ENCODE measurements at places on chromosomes 1 and 21.

DNA sequence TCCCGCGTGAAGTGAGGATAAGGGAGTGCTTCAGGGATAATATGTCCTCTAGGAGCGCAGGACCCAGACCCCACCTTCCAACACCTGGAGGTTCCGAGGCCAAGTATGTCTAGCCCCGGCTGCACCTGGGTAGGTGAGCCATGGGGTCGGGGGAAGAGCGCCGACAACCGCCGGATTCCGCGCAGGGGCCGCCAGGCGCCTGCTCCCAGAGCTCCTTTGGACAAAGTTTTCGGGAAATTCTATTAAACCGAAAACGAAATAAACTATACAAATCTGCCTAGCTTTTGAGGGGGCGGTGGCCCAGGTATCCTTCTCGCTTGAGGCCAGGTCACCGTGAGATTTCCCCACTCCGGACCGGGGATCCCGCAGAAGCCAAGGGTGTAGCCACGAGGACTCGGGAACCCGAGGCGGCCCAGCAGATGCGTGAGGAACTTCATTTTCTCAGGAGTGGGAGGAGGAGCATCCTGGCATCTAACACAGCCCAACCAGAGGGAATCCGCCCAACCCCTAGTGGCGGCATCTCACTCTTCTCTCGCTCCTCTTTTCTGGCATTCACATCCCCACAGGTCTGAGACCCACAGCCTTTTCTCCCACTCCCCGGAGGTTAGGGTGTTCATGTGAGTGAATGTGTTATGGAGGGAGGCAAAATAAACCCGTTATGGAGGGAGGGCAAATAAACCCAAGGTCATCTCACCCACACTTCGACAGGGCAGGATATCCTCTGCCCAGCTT is 2.3 kb upstream of the DMRTA2 start:
- no peak for DNase-seq

DNA sequence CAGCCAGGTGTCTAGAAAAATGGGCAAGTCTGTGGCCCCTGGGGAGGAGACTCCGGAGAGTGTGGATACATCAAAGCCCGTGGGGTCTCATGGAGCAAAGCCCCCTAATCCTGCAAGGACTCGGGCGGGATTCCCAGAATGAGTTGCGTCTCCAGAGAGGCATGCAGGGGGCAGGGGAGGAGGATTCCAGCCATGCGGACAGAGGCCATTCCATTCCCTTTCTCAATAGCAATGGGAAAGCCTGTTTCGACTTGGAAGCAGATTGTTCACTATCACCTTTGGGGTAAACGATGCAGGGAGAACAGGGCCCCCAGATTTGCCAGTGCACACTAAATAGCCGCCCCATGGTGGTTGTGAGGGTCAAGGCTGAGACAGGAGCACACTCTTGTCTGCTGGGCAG is 15.4 kb upstream of the PRDM15 start:
- DNase-seq: no peak

- no peak for DNase-seq
Observed at GRCh38 chr1:4062992-4063391, 162.9 kb upstream of the C1orf174 start.

GRCh38 chr1:77706321-77706720 is 23.9 kb upstream of the ZZZ3 start:
- no peak for DNase-seq

- no peak for DNase-seq
Observed at GRCh38 chr1:183907070-183907469, 102.2 kb downstream of the RGL1 start.

DNA sequence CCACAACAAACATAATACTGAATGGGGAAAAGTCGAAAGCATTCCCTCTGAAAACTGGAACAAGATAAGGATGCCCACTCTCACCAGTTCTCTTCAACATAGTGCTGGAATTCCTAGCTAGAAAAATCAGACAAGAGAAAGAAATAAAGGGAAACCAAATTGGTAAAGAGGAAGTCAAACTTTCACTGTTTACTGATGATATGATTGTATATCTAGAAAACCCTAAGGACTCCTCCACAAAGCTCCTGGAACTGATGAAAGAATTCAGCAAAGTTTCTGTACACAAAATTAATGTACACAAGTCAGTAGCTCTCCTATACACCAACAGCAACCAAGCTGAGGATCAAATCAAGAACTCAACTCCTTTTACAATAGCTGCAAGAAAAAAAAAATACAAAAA is 6.9 kb upstream of the F13B start:
- no peak for DNase-seq

- DNase-seq: no peak
Observed at GRCh38 chr1:166974647-166975345, 544 bp downstream of the ILDR2 start.

DNA sequence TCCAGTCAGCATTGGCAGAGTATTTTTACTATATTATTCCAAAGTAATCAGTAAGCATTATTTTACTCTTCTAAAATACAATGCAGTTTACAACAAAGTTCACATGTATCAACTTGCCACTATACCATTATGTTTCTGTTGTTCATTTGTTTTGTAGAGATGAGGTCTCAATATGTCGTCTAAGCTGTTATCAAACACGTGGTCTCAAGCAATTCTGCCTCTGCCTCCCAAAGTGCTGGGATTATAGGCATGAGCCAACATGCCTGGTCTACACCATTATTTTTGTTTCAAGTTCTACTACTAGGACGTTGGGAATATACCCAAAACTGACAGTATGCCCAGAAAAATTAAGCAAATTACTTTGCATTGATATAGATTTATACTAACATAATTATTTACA is 19.8 kb downstream of the FAF1 start:
- DNase-seq: no peak

GRCh38 chr1:63049135-63049534 is 265.2 kb downstream of the ATG4C start:
- no peak for DNase-seq

- DNase-seq: no peak
Observed at GRCh38 chr1:37267111-37267835, 207.1 kb upstream of the ZC3H12A start.

DNA sequence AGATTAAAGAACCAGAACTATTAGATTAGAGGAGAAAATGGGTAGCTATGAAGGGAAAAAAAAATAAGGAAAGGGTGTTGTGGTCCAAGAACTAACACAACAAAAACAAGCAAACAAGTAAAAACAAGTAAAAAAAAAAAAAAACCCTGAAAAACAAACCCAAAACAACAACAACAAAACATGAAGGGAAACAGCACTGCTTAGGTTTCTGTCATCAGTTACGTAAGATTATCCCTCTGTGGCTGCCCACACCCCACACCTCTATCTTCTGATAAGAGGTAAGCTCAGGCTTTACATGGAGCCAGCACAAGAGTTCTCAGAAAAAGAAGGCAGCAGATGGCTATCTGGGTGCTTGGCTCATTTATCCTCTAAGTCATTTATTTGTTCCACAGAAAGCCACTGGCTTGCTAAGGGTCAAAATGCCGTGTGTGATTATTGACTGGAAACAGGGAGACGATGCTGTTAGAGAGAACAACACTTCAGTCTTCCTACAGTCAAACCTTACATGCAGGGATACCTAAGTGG is 57.5 kb downstream of the KIAA0319L start:
- no peak for DNase-seq

Data from activated CD4-positive, CD25-positive, alpha-beta regulatory T cell treated with anti-CD3 and anti-CD28 coated beads, Interleukin-2, amount 50 U/mL, for 16 hours (primary cell).